ENCODE measurements at places on chromosomes 16 and 17.

GRCh38 chr16:86676254-86676670, 97.9 kb downstream of the FOXL1 start:
- no peak for DNase-seq

- DNase-seq, result no peak
Measured at GRCh38 chr16:90072442-90073105, 4.6 kb downstream of the PRDM7 start.

GRCh38 chr17:69578385-69578936, 164.0 kb downstream of the MAP2K6 start:
- DNase-seq, result no peak

- DNase-seq, result peak; percentile 39
Measured at GRCh38 chr17:42850954-42851353, at the start of gene AOC3. TSS of gene AOC3 (plus strand) at chr17:42851199. CDS start at chr17:42851344, 145 bp downstream.

GRCh38 chr16:16890964-16891363, 512.0 kb downstream of the NPIPA7 start:
- no peak for DNase-seq

DNA sequence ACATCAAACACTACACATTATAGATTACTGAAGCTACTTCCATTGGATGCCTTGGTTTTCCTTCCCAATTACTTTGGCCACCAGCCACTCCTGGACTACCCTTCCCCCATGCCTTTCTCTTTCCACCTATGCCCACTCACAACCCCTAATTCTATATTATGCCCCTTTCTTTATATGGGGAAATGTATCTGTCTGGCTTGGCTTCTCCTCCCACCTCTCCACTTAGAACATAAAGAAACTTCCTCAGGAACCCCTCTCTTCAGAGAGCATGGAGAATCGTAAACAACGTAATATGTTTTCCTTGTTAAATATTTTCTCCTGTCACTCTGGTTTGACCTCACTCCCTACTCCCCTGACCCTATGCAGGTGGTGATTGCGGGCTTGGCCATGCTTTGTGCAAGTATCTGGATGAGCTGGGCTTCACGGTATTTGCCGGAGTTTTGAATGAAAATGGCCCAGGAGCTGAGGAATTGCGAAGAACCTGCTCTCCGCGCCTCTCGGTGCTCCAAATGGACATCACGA, 32.8 kb downstream of the HSD17B2 start:
- DNase-seq, result no peak

DNA sequence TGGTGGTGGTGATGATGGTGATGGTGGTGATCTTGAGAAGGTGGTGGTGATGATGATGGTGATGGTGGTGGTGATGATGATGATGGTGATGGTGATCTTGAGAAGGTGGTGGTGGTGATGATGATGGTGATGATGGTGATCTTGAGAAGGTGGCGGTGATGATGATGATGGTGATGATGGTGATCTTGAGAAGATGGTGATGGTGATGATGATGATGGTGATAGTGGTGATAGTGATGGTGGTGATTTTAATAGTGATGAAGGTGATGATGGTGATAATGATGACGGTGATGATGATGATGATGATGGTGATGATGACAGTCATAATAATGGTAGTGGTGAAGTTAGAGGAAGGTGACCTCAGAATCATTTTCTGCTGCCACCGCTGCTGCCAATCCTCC, 75.1 kb downstream of the MYH13 start:
- DNase-seq, result no peak
